ENCODE measurements at places on chromosomes 1 and 21. TPM values are rescaled to one million over a fixed set of nuclear protein-coding genes. Genes with fewer than 3 reads are reported as not detected.

GRCh38 chr1:25430967-25431881 lies 527 bp downstream of the MACO1 start:
- peaks cover 33% of the 10 kb centered on the region for H3K4me1 ChIP-seq
- H3K27ac ChIP-seq = peak overlapping the region; percentile 96
- peak overlapping the region; percentile 100 for H3K4me3 ChIP-seq
- no peaks in the 10 kb centered on the region for H3K27me3 ChIP-seq
- DNase-seq = no peak
- no peaks in the 10 kb centered on the region for H3K36me3 ChIP-seq

DNA sequence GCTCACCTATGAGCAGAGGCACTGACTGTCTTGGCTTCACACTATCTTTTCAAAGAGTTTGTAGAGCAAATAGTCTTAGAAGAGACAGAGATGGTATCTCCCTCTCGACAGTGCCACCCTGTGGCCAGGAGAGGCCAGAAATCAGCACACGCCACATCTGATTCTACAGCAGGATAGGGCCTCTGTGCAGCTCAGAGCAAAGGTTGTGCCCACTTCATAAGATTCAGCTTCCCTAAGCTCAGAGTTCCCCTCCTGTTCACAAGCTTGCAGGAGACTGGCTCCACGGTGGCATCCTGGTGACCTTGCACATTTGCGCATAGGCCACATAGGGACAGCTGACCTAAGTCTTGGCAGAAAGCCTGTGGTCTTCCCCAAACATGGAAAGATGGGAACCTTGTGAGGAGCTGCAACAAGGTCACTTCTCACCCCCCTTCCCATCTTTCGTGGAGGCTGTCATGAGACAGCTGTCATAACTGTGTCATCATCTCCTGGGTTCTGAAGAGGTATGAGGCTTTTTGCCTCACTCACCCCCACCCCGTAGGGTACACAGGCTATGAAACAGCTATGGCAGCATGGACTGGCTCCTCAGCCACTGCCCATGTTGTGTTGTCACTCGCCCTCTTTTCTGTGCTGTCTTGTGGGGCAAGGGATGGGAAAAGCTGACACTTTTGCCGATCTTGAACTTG lies 3.0 kb downstream of the ITLN2 start:
- no peaks in the 10 kb centered on the region for H3K4me1 ChIP-seq
- H3K27ac ChIP-seq = no peak overlapping the region
- no peaks in the 10 kb centered on the region for H3K27me3 ChIP-seq
- no peaks in the 10 kb centered on the region for H3K36me3 ChIP-seq
- no peak overlapping the region for H3K4me3 ChIP-seq
- DNase-seq = peak; percentile 53

The ATAD3C gene
- 1.3 TPM for total RNA-seq

DNA sequence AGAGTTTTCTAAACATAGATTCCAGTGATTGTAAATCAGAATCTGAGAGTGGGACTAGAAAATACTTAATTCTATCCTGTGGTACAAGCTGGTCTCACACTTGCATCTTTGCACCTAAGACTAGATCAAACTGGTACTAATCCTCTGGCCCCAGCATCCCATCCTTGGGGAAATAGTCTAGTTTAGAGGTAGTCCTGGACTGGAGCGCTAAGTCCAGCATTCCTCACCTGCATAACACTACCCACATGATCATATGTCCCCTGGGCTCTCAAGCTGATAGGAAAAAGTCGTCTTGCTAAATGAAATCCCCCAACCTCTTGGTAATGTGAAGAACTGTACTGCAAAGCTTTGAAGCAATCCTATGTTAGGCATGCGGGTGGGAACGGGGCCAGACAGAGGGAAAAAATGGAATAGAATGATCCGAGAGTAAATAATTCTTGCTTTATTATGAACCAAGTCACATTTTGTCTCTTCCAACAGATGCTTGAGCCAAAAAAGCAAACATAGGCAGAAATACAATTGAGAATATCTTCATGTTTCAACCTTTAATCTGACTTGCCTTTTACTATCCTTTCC lies 4.8 kb downstream of the COX20 start:
- no peaks in the 10 kb centered on the region for H3K27me3 ChIP-seq
- DNase-seq = no peak
- no peak overlapping the region for H3K4me3 ChIP-seq
- H3K4me1 ChIP-seq = peaks cover 26% of the 10 kb centered on the region
- H3K36me3 ChIP-seq = peaks cover 49% of the 10 kb centered on the region

The LCE1C gene
- total RNA-seq = not detected

- H3K4me1 ChIP-seq = no peaks in the 10 kb centered on the region
- H3K27me3 ChIP-seq = no peaks in the 10 kb centered on the region
- no peak for DNase-seq
- no peaks in the 10 kb centered on the region for H3K36me3 ChIP-seq
- H3K27ac ChIP-seq = no peak overlapping the region
Observed at GRCh38 chr1:109819906-109820305, 56.2 kb upstream of the EPS8L3 start.

- H3K4me3 ChIP-seq = no peak overlapping the region
- H3K27ac ChIP-seq = no peak overlapping the region
- no peaks in the 10 kb centered on the region for H3K27me3 ChIP-seq
Observed at GRCh38 chr1:171835891-171836290, 5.4 kb upstream of the DNM3 start.

The TMEM61 gene
- total RNA-seq = not detected

- no peak overlapping the region for H3K27ac ChIP-seq
- no peak overlapping the region for H3K4me3 ChIP-seq
- H3K36me3 ChIP-seq = no peaks in the 10 kb centered on the region
- no peaks in the 10 kb centered on the region for H3K27me3 ChIP-seq
Observed at GRCh38 chr1:92577261-92577895, 90.7 kb upstream of the GFI1 start.

The LYSMD1 gene
- 3.3 TPM for total RNA-seq

DNA sequence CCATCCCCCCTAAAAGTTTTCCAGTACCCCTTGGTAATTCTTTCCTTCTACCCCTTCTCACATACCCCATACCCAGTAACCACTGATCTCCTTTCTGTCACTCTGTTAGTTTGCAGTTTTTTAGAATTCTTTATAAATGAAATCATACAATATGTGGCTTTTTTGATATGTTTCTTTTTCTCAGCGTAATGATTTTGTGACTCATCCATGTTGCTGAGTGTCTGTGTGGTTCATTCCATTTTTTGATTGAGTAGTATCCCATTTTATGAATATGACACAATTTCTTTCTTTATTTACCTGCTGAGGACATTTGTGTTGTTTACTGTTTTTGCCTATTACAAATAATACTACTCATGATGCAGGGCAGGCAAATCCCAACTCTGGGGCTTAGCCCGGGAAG lies 1605.3 kb downstream of the BRINP3 start:
- no peaks in the 10 kb centered on the region for H3K36me3 ChIP-seq
- no peak for DNase-seq
- H3K4me1 ChIP-seq = no peaks in the 10 kb centered on the region
- H3K4me3 ChIP-seq = no peak overlapping the region
- H3K27ac ChIP-seq = no peak overlapping the region
- H3K27me3 ChIP-seq = no peaks in the 10 kb centered on the region

DNA sequence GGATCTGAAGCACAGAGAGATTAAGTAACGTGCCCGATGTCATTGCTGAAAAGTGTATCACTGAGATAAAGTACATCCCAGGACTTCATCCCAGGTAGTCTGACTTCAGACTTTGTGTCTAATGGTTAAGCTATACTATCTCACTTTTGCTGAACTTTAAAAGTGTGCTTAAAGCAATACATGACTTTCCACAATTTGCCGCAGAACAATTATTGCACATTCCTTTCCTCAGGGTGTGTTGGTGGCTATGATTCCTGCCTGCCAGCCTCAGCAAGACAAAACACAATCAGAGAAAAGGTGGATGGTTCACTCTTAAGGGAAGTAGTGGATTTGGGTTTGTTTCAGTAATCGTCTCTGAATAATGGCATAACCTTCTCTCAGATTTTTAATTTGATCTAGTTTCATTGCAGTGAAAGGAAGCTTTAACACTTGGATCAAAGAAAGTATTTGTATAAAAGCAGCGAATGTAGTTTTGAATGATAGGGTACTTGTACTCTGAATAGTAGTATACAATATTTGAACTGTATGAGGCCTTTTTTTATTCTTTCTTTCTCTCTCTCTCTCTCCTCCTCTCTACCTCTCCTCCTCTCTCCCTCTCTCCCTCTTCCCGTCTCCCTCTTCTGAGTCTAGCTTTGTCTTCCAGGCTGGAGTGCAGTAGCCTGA lies 47.0 kb downstream of the CNST start:
- no peak overlapping the region for H3K4me3 ChIP-seq
- no peak for DNase-seq
- no peaks in the 10 kb centered on the region for H3K27me3 ChIP-seq
- no peaks in the 10 kb centered on the region for H3K4me1 ChIP-seq

DNA sequence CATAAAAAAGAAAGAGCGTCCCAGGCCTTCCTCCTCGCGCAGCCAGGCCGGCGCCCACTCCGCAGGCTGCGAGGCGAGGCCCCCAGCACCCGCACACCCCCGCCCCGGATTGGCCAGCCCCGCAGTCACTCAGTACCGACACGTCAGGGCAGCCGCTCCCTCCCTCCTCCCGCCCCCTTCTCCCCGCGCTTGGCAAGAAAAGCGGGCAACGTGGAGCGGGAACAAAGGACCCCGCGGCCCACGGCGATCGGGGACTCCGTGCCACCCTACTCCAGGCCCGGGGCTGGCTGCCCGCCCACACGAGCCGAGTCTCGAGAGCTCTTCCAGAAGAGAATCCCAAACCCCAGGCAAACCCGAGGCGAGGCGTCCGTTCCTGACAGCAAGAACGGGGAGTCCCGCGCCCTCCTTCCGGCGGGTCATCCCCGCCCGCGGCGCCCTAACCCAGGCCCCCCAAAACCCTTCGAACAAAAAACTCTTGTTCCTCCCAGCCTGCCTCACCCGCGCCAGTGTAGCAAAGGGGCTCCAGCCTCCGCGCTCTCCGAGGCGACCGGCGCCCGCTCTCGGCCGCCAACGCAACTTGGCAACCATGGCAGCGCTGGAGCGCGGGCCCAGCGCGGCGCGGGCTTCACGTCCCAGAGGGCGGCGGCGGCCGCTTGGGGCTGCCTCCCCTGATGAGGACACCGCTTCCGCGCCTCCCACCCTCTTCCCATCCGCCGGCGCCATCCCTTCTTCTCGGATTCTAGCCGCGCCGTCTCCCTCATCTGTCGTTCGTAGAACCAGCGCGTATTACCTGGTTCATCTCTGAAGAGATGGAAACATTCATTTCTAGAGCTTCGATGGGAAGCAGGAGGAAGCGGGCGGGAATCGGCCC lies 645 bp downstream of the IVNS1ABP start:
- H3K4me1 ChIP-seq = peaks cover 46% of the 10 kb centered on the region
- peak; percentile 79 for DNase-seq
- H3K27me3 ChIP-seq = no peaks in the 10 kb centered on the region
- peak overlapping the region; percentile 99 for H3K27ac ChIP-seq

The SH3BGR gene
- total RNA-seq = 1.3 TPM

GRCh38 chr1:36506276-36506920 lies 23.7 kb upstream of the CSF3R start:
- no peaks in the 10 kb centered on the region for H3K27me3 ChIP-seq
- no peaks in the 10 kb centered on the region for H3K4me1 ChIP-seq
- H3K27ac ChIP-seq = no peak overlapping the region
- H3K36me3 ChIP-seq = no peaks in the 10 kb centered on the region
- DNase-seq = no peak

The TMED5 gene
- 40.8 TPM for total RNA-seq

DNA sequence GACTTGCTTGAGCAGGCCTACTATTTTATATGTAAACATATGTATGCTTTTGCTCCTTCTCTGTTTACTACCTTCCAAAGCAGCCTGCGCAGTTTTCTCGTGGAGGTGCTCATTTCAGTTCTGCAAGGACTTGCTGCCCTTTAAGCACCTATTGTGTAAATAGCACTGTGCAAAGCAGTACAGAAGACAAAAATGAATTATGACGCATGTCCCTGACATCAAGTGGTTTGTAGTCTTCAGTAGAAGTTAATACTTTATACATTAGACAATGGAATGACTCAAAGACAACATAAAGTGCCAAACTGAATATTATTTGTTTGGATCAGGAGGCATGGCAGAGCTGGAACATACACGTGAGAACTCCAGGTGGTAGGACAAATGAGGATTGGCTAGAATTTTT lies 611.7 kb downstream of the LMO4 start:
- no peak for DNase-seq
- no peak overlapping the region for H3K27ac ChIP-seq

The MCOLN2 gene
- total RNA-seq = 3.0 TPM

The HTR6 gene
- total RNA-seq = not detected

GRCh38 chr21:25215698-25216384 lies 391.4 kb downstream of the MRPL39 start:
- no peaks in the 10 kb centered on the region for H3K36me3 ChIP-seq
- H3K27me3 ChIP-seq = no peaks in the 10 kb centered on the region
- DNase-seq = no peak

- H3K4me3 ChIP-seq = no peak overlapping the region
- no peaks in the 10 kb centered on the region for H3K4me1 ChIP-seq
- H3K27ac ChIP-seq = no peak overlapping the region
- DNase-seq = no peak
- no peaks in the 10 kb centered on the region for H3K27me3 ChIP-seq
Observed at GRCh38 chr1:228702433-228702832, 32.8 kb upstream of the RHOU start.

The RGSL1 gene
- total RNA-seq = not detected

GRCh38 chr1:183444243-183444642 lies 26.1 kb upstream of the NMNAT2 start:
- H3K4me1 ChIP-seq = no peaks in the 10 kb centered on the region
- H3K27me3 ChIP-seq = no peaks in the 10 kb centered on the region
- H3K36me3 ChIP-seq = no peaks in the 10 kb centered on the region

The SLC9C2 gene
- total RNA-seq = not detected

The THAP3 gene
- total RNA-seq = 14.1 TPM

DNA sequence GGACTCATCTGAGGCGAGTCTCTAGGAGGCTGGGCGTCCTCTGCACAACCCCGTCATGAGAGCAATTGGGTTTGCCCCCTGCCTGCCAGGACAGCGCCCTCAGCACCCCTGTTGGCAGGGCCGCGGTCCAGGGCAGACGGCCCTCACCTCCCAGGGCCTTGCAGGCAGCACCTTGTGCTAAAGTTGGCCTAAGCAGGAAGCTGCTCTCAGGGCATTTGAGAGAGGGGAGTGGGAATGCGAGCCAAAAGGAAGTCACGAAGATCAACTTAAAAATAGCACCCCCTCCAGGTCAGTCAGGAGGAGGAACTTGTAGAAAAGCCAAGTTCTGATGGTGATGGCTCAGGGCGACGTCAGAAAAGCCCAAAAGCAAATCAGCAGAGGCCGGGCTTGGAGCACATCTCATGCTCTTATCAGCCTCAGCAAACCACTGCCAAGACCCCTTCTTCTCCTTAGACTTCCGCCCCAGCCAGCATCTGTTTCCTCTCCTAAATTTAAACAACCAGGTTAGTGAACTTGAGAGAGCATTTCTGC lies 12.6 kb upstream of the ADORA3 start:
- peaks cover 43% of the 10 kb centered on the region for H3K4me1 ChIP-seq
- peak overlapping the region; percentile 53 for H3K4me3 ChIP-seq
- peak; percentile 69 for DNase-seq

The PTPRF gene
- 2.3 TPM for total RNA-seq

The HES4 gene
- not detected for total RNA-seq

- no peak for DNase-seq
- H3K27me3 ChIP-seq = no peaks in the 10 kb centered on the region
- H3K36me3 ChIP-seq = no peaks in the 10 kb centered on the region
- H3K4me1 ChIP-seq = peaks cover 13% of the 10 kb centered on the region
Observed at GRCh38 chr1:62433861-62434617, 2.8 kb upstream of the USP1 start.

GRCh38 chr1:62875676-62876075 lies 91.7 kb downstream of the ATG4C start:
- H3K4me1 ChIP-seq = no peaks in the 10 kb centered on the region
- no peak overlapping the region for H3K4me3 ChIP-seq
- no peak for DNase-seq
- no peak overlapping the region for H3K27ac ChIP-seq
- H3K36me3 ChIP-seq = no peaks in the 10 kb centered on the region
